ENCODE measurements at places on chromosomes 4 and X. TPM values are rescaled to one million over a fixed set of nuclear protein-coding genes. Genes with fewer than 3 reads are reported as not detected.

The TBC1D14 gene
- total RNA-seq: 31.2 TPM

The ZBTB49 gene
- total RNA-seq: 2.7 TPM

The MAGEC3 gene
- not detected for total RNA-seq

The LAGE3 gene
- total RNA-seq: 71.1 TPM

The RAI2 gene
- 0.12 TPM for total RNA-seq

The WAS gene
- total RNA-seq: not detected

The IGSF1 gene
- total RNA-seq: 0.24 TPM

The STPG2 gene
- total RNA-seq: not detected

The TLL1 gene
- 0.40 TPM for total RNA-seq

The RNF128 gene
- total RNA-seq: not detected

The EDA2R gene
- 14.2 TPM for total RNA-seq

The USP51 gene
- 0.65 TPM for total RNA-seq

The F8A3 gene
- total RNA-seq: 0.66 TPM

The CUL4B gene
- total RNA-seq: 40.5 TPM

The LINC00632 gene
- total RNA-seq: 2.3 TPM

The BBS12 gene
- 3.2 TPM for total RNA-seq

The SPANXB1 gene
- 4.0 TPM for total RNA-seq

The PNMA3 gene
- total RNA-seq: 0.25 TPM
